Activated CD4-positive, alpha-beta T cell treated with anti-CD3 and anti-CD28 coated beads, Interleukin-2, amount 10 ng/mL, durations not matched to agents 24 days and 14 days (primary cell): ENCODE measurements at places on chromosomes 1 and 21. TPM values are rescaled to one million over a fixed set of nuclear protein-coding genes. Genes with fewer than 3 reads are reported as not detected.

DNA sequence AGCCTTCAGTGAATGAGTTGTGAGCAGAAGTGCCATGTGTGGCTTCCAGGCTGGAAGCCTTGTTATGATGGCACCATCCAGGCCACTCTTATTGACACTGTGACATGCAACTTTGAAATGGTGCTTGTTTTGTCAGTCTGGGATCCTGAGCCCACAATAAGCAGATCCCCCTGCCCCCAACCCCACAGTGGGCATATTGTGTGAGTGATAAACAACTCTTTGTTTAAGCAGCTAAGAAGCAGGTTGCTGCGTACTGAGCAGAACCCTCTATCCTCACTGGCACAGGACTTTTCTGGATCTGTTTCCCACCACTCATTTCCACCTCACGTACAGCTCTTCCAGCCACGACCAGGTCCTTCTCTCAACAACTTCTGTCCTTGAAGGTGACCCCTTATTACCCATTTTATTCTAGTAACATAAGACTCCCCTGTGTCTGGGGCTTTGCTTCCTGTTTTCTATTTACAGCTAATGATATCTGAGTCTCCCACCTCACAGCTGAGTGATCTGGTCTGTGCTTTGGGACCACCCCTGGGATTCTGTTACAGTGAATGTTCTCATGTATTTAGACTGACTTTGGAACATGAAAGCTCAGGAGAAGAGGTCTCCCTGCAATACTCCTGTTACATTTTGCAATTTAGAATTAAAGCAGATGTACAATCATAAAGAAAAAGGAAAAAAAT is 375.5 kb downstream of the PCP4 start:
- DNase-seq, result no peak

DNA sequence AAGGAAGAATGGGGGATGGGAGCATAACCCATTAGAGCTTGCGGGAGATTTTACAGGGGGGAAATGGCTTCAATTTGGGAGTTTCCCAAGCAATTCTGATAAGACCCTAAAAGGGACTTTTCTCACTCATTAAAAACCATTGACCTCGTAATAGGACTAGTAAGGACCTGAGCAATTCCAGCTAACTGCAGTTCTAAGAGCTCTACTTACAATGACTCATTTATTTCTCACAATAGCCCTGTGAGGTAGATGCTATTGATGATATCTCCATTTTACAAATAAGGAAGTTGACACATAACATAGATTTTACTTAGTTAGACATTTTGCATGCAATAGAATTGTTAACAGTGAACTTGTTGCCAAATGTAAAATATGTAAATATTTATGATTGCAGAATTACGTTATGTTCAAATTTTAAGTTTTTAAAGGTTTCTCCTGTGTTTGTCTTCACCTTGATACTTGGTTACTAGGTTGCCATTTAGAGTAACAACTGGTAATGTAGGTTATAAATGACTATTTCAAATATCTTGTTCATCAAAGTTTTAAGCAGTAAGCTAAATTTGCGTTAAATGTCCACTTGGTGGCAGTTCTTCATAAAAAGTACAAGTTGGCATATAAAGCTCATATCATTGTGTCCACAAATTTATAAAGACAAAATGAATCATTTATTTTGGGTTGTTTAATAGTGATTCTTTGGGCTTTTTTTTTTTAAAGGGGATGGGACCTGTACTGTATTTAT is 182.0 kb downstream of the PLA2G4A start:
- no peak for DNase-seq

DNA sequence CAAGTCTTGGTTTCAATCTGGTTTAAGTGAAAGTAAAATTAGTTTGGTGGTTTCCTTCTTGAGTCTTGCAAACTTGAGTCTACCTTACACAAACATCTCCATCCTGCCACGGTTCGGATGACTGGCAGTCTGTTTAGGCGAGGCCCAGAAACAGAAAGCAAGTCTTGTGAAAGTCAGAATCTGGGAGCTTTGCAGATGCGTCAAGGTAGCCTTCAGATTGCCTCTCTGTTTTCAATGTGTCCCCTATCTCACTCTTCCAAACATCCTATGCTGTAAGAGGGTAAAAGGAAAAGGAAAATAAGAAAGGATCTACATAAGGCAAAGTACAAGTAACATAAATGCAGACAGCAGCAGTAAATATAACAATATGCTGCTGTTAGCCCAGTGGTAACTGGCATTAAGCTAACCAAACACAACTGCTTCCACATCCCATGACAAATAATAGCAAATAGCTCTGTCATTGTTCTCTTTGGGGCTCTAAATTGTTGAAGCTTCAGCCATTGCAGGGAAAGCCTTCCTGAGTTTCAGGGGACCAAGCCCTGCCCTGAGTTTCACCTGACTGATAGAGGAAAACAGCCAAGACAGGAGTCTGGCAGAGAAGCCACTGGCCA is 26.2 kb upstream of the C1orf105 start:
- DNase-seq, result peak; percentile 92

GRCh38 chr1:48031676-48032075 is 34.5 kb upstream of the TRABD2B start:
- no peak for DNase-seq

- no peak for DNase-seq
Observed at GRCh38 chr1:9363061-9363471, 70.4 kb downstream of the SPSB1 start.

GSTM3 gene
- 12.4 and 13.0 TPM in 2 replicates for total RNA-seq
